ENCODE measurements at places on chromosomes 11 and 22. TPM values are rescaled to one million over a fixed set of nuclear protein-coding genes. Genes with fewer than 3 reads are reported as not detected.

DNA sequence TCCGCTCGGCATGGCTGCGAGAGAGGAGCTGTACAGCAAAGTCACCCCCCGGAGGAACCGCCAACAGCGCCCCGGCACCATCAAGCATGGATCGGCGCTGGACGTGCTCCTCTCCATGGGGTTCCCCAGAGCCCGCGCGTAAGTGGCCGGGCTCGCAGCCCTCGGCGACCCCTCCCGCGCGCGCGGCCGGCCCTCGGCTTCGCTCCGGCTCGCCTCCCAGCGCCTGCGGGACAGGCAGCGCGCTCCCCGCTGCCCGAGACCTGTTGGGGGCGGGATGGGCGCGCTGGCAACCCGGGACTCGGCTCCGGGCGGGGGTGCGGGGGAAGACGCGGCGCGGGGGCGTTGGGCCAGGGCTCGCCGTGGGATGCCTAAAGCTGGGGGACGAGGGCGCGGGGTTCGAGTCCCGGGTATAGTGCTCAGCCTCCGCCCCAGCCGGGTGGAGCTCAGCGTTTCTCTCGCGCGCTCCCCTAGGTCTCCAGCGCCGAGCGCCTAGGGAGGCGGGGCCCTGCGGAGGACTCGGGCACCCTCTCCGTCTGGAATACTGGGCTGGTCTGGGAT, 630 bp downstream of the UBASH3B start:
- DNase-seq = no peak

GRCh38 chr11:60985991-60986915, 14.8 kb downstream of the CD6 start:
- DNase-seq = no peak

- no peak for DNase-seq
Observed at GRCh38 chr11:86623736-86624135, 48.7 kb downstream of the ME3 start.

DNA sequence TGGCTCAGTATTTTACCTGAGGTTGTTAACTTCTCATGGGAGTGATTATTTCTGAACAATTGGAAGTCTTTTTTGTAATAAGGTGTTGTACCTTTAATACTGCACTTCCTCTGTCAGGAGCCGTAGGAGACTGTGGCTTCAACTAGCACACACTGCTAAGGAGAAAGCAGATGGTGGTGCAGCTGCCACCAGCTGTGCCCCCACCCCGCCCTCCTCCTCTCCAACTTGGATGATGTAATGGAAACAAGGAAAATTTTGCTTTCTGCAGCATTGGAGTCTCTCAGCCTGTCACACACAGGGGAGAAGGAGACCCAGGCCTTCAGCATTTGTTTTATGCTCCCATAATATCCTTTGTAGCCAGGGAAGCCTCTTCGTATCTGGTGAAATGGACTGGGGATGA, 91.2 kb downstream of the TEAD1 start:
- DNase-seq = no peak

- peak; percentile 51 for DNase-seq
Observed at GRCh38 chr22:36546092-36546804, 17.3 kb upstream of the EIF3D start.

- DNase-seq = no peak
Observed at GRCh38 chr11:2122907-2123627, 16.1 kb downstream of the IGF2 start.

DNA sequence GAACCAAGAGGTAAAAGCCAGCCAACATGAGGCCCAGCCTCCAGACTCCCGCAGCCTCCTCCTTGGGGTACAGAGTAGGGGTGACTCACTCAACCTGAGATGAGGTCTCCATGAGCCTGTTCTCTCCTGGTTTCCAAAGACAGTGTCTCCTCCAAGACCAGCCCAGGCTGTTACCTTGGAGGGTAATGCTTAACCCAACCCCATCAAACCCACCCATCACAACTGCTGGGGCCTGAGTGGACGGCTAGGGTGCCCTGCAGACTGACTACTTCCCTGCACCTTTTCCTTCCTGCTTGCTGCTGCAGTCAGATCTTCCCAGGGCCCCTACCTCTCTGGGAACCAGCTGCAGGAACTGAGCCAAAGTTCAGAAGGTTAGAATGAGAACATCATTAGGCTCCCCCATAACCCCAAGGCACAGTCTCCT, 5.1 kb upstream of the NOL12 start:
- no peak for DNase-seq

DNA sequence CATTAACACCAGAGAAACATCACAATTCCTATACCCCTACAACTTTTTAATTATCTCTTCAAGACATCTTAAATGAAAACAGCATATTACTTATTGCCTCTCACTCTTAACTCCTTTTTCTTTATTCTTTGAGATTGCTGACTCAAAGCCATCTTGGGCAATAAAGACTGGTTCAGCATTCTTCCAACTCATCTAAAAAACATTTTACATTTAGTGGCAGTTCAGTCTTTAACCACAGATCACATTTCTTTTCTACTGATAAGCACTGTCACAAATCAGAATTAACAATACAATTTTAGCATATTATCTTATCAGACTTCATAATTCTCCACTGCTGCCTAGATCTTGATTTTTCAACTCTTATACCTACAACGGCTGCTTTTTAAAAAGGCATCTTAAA, 34.0 kb downstream of the SIK3 start:
- DNase-seq = no peak

DNA sequence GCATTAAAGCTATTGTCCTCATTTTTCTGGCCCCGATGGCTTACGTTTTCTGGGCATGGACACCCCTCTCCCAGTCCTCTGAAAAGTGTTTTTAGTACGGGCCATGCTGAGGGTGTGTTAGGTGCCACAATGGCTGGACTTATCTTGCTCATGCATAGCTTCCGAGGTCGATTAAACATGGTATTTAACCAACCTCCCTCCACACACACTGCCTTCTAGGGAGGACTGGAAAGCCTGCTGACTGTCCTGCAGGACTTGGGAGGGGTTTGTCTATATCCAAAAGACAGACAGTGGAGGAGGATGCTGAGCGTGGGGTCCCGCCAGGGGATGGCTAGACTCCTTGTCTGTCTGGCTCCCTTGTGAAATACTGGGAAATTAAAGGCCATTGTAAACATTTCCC, 95.3 kb downstream of the FBXO7 start:
- no peak for DNase-seq

- no peak for DNase-seq
Observed at GRCh38 chr11:44356351-44356750, 46.4 kb upstream of the ALX4 start.

- DNase-seq = no peak
Observed at GRCh38 chr11:27159335-27159679, 118.7 kb downstream of the BBOX1 start.

- DNase-seq = peak; percentile 72
Observed at GRCh38 chr22:33919391-33920196, 682 bp downstream of the LARGE1 start.

Gene GAB4
- total RNA-seq = 0.94 TPM

Gene GLB1L2
- 7.9 TPM for total RNA-seq

Gene PHF21B
- 57.2 TPM for total RNA-seq

Gene LDHA
- total RNA-seq = 486 TPM

Gene LRRC4C
- 2.2 TPM for total RNA-seq

All from H1 (cell line).